Choroid plexus epithelial cell (primary cell): ENCODE measurements at places on chromosomes 6 and 20.

- peak; percentile 40 for DNase-seq
These were observed 593.4 kb downstream of the EYS start for GRCh38 chr6:65113581-65113980.

DNA sequence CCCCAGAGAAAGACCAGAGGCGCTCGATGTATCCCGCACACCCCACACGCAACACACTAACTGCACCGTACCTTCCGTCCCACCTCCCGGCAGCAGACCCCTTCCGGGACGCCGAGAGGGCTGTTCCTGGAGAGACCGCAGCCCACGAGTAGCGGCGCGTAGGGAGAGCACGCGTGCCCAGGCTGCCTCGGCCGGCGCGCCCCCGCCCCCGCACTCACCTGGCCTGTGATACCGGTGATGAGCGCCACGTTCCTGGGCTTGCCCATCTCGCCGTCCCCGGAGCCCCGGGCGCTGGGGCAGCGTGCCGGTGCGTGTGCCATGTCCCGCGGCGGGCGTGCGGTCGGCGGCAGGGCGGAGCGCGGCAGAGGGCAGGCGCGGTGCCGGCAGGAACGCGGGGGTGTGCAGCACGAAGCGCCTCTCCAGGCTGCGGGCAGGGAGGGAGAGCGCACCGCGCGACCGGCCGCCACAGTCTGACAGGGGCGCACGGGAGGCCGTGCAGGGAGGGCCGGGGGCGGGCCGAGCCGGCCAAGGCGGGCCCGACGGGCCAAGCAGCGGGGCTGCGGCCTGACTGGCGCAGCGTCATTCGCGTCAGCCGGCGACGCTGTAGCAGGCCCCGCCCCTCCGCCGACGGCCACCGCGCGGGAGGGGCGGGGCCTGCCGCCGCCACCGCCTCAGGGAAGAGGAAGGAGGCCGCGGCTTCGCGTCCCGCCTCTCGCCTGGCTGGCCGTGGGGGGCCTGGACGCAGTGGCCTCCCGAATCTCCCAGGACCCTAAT lies at the start of gene GMDS:
Gene GMDS (minus strand): TSS at position 503 of the 774 bp plus-strand sequence.
- peak; percentile 87 for DNase-seq

DNA sequence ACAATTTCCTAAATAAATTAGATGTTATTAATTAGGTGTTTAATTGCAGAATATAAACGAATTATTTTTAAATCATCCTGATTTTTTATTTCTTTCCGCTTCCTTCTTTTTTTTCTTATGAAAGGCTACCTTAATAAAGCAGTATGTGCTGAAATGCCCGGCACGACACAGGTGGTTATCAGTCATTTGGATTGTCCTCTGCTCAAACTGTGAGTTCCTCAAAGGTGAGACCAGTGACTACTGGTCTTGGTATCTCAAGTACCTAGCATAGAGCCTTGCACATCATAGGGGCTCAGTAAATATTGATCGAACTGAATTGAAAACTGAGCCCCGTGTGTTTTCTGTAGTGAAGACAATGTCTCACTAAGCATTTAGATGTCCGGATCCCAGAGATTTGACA lies 9.6 kb upstream of the EZR start:
- DNase-seq = no peak

- DNase-seq = no peak
These were observed 453.5 kb upstream of the JARID2 start for GRCh38 chr6:14792118-14792955.

DNA sequence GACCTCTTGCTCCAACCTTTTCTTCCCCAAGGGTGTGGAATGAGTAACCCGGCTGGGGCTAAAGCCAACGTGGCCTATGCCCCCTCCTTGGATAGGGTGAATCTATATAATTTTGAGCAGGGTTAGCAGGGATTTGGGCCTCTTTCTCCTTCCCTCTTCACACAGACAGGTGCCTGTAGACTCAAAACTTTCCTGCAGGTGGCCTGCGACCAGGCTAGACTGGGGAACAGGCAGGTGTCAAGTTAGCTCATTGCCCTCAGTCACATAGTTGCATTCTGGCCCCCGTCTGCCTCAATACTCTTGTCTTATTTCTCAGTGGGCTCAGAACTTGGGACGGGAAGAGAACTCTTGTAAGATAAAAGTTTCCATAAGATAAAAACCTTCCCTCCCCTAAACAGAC lies 243.0 kb downstream of the ATXN1 start:
- no peak for DNase-seq
